DMS53 (cell line): ENCODE measurements at places on chromosomes 2 and 18.

DNA sequence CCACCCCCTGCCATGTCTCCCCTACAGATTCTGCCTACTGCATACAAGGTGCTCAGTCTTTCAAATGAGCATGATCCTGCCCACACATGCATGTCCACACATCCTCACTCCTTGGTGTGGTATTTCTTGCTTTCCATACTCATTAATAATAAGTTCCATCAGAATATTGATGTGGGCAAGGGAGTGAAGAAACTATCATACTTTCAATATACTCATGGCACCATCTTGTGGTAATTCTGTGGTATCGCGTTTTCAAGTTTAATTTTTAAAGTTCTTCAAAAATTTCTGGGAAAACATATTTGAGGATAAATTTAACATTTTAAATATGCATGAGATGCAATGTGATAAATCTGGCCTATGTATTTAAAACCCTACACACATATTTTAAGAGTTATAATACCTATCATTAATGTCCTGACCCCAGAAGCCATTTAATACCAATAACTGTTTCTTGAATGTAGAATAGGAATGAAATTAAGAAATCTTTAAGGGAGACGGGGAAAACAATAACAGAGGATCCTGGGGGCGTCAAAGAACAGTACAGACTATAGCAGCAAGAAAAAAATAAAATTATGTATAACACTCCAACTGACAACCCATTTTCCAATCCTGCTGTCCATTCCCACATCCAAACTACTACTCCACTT lies 110.1 kb downstream of the ZNF385B start:
- DNase-seq = peak; percentile 71

- no peak for DNase-seq
Measured at GRCh38 chr18:61553045-61553659, 219.9 kb downstream of the CDH20 start.

DNA sequence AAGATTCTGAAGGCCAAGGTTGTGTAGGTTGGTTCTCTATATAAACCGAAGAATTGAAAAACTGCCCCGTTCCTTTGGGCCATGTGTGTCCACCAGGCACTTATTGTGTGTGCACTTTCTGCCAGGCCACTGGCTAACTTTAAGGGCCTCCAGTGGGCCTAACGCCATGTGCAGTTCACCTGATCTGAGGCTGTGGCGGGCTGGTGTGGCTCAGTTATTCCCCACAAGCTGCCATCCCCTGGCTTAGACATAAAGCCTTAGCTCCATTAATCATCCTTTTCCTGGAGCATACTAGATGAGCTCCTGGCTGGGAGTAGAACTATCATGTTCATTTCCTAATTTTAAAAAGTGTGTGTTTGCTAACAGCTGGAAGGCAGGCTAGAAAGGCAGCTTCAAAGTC lies 304.1 kb upstream of the TNP1 start:
- DNase-seq = no peak

DNA sequence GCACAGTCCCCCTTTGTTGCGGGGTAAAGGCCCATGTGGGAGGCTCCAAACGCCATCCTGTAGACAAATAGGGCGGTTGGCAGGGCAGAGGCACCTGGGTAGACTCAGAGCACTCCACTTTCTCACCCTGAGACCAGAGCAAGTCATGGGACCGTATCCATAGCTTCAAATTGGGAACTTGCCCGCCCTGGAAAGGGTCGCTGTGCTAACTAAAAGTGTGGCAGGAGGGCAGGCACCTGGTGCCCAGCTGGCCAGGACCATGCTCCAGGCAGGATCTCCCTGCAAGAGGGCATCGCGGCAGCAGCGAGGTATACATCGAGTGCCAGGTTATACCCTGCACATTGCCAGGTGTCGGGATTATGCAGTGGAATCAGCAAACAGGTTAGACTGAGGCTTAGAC lies 20.8 kb upstream of the SCLY start:
- DNase-seq = no peak

DNA sequence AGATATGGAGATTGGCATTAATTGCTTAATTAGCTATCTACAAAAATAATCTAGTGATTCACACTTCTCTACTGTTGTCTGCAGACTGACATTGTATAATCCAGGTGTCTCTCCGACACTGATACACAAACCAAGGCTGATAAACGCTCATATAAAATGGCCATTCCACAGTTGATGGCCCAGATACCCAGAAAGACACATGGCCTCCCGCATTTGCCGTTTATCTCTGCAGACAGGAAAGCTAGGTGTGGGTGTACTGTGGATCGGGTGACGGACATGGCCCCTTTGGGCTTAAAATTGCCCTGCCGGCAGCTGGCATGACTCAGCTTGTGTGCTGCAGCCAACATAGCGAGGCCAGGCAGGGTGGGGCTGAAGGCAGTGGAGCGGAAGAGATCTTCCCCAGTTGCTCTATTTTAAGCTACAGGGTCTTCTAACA lies 18.5 kb downstream of the PMAIP1 start:
- peak; percentile 95 for DNase-seq

DNA sequence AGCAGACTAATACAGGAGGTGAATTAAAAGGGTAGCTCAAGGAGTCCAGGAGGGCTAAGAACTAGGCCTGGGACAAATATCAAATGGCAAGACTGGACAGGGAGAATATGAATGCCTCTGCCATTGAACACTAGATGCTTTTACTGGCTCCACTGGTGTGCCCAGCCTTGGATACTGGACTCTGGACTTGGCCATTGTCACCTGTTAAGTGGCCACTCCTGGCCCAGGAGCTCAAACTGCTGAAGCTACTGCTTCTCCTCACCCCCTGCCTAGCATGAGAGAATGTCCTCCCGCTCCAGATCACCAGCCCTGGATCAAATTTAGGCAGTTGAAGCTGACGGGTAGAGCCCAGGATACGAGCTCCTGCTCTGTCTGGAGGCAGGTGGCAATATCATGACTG lies 170.8 kb downstream of the DDX1 start:
- no peak for DNase-seq

DNA sequence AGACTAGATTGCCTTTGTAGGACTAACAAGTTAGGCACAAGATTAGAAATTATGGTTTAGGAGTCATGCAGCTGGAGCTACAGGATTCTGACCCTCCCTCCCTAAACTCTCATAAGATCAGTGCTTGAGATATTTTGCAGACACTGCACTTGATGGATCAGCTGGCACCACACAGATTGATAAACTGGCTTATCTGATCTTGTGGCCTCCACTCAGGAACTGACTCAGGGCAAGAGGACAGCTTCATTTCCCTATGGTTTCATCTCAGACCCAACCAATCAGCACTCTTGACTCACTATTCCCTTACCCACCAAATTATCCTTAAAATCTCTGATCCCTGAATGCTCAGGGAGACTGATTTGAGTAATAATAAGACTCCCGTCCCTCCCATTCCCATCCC lies 152.3 kb downstream of the DIS3L2 start:
- no peak for DNase-seq

- no peak for DNase-seq
Measured at GRCh38 chr2:169822785-169823392, 1.8 kb downstream of the METTL5 start.

DNA sequence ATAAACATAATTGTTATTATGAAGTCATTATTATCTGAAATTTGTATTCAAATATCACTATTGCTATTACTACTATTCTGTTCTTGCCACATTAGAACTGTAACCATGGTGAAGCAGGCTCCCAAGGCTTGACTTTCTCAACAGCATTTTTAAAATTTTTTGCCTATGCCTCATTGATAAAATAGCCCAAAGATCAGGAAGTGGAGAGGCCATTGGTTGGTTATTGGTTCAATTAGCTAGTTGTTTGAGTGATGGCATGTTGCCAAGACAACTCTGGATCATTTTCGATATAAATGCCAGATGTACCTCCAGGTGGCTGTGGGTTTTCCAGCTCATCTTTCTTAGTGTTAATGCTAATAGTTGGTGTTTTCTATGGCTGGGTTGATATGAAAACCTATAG lies 513.5 kb downstream of the TRIB2 start:
- no peak for DNase-seq

- DNase-seq = no peak
Measured at GRCh38 chr18:3851159-3851558, 401.2 kb downstream of the TGIF1 start.

DNA sequence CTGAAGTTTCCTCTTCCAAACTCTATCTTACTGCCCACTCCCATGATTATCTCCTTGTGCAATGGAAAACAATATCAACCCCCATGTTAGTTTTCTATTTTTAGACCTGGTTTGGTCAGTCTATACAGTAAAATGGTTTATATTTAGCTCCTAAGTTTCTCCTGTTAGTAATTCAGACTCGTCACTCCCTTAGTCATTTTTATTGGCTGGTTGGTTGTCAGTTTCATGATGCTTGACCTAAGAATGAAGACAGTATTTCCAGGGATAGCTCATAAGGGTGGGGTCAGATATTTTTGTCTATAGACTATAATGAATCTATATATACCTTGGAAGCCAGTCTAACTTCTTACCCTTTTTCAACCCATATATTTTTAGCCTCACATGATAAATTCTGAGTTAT lies 61.4 kb upstream of the NEUROD1 start:
- DNase-seq = no peak
